HCEC 1CT (cell line): ENCODE measurements at places on chromosomes 3 and 15.

- no peak for DNase-seq
Measured at GRCh38 chr3:146884721-146885120, 279.6 kb upstream of the PLSCR5 start.

DNA sequence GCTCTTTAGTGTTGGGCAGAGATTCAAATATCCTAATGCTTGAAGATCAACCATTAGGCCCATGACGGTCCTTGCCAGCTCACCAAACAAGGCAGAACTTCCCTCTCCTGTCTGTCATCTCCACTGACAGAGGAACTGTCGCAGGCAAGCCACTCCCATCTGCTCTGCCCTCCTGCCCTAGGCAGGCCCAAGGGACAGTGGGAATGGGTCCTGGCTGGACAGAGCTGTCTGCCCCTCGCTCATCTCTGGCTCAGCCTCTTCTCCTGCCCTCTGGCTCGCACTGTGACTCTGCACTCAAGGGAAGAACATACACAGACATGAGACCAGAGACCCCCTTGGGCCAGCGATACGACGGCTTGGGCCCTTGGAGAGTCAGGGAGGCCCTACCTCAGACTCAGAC lies 7.6 kb upstream of the MUSTN1 start:
- no peak for DNase-seq

GRCh38 chr3:78665776-78666469 lies 1101.9 kb downstream of the ROBO1 start:
- no peak for DNase-seq

- DNase-seq: peak; percentile 58
Measured at GRCh38 chr3:169448501-169448900, 215.0 kb downstream of the MECOM start.

DNA sequence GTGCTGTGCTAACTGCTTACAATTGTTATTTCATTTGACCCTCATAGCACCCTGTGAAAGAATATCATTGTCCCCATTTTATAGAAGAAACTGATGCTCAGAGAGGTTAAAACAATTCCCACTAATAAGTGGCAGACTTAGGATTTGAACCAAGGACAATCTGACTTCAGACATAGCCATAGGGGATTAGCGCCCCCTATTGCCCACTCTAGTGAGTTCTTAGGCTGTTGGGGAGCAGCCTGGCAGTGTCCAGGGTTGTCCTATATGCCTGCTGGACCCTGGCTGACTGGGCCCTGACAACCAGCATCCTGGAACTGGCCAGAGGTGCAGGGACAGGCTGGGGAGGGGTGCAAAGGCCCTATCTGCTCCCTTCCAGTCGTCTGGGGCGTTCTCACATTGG lies 15.4 kb downstream of the DPH3 start:
- peak; percentile 52 for DNase-seq

- DNase-seq: no peak
Measured at GRCh38 chr15:52683580-52683979, 4.4 kb upstream of the ATOSA start.

GRCh38 chr3:187708696-187709095 lies 6.3 kb upstream of the RTP2 start:
- DNase-seq: no peak

- DNase-seq: peak; percentile 76
Measured at GRCh38 chr3:16072420-16073110, 101.9 kb upstream of the GALNT15 start.

- DNase-seq: peak; percentile 81
Measured at GRCh38 chr3:115989684-115990421, 366.5 kb downstream of the GAP43 start.

DNA sequence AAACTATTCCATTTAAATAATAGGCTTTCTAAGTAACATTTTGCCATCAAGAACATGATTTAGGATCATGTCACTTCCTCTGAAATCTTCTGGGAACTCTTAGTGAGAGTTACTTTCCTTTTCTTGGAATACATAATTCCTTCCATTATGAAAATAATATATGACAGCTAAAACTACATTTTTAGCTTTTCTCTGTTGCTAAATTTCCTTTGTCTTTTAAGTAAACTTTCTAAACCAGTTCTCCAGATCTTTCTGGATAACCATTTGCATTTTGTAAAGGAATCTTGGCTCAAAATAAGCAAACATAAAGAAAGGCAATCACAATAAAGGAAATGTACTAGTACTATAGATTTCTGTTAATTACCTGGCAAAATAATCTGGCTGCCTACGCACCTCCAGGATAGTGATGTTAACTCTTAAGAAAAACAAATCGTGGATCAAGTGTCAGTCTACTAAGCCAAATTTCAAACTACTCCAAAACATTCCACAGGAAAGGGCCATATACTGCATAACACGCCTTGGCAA lies 165.7 kb downstream of the ZNF385D start:
- no peak for DNase-seq

DNA sequence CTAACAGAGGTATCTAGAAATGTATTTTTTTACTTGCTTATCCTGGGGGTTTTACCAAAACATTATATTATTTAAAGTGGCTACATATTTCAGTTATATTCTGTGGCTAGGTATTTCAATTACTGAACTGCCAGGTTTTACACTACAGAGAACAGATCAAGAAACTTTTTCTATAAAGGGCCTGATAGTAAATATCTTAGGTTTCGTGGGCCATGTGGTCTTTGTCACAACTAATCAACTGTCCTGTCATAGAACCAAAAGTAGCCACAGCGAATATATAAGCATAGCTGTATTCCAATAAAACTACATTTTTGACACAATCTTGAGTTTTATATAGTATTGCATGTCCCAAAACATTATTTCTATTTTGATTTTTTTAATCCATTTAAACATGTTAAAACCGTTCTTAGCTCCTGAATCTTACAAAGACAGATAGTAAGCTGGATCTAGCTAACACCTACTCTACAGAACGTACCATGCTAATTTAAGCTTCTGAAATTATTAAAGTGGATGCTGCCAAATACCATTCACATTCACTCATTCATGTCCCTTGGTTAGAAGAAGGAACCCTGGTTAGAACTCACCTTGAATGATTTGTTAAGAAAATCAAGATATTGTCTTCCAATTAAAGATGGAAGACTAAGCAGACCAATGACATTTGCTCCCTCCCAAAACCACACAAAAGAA lies 118.2 kb upstream of the TGFBR2 start:
- DNase-seq: no peak

DNA sequence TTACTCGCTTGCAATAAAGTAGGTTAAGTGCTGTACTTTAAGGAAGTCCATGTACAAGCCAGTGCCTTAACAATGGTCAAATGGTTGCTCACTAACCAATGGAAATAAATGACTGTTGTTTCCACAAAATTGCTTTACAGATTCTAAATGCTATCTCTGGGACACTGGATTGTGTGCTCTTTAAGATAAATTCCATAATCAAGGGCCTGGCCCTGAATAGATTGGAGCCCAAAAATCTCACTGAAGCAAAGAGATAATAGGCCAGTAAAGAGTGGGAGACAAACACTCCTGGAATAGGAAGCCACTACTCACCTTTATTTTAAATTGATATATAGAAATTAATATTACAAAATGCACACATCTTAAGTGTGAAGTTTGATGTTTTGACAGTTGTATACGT lies 62.4 kb upstream of the GOLGA6B start:
- no peak for DNase-seq

GRCh38 chr3:126745760-126746394 lies 41.8 kb downstream of the CHCHD6 start:
- DNase-seq: no peak

DNA sequence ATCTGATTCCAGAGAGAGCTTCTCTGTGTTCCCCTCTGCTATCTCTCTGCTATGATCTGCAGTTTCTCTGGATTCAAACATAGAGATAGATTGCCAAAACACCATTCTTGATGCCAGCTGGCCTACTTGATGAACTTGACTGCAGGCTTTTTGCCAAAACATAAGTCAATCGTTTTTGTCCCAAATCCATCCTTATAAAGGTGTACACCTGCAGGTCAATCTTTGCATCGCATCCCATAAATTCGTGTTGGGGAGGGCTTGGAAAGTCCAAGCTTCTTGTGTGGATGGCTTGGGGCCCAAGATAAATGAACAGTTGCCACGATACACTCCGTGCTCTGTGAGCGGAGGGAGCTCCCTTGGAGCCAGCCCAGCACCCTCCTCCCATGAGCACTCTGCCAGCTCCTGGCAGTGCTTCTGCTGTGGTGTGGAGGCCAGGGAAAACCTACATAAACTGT lies 2.7 kb downstream of the CERS3 start:
- DNase-seq: no peak

DNA sequence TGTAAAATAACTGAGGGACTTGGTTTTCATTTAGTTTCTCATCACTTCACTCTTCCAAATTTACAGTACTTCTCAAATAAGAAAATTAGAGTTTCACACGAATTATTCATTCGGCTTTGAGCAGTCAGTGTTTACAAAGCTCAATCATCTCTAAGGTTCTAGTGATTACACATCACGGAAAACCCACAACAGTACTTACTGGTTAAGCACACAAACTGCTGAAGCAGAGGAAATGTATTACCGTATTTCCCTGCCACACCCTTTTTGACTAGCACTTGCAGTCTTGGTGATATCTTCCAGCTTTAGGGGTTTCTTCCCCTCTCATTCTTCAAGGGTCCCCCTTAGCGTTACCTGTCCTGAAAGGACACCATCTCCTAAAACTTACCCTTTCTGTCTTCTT lies 164.8 kb upstream of the CDIN1 start:
- no peak for DNase-seq

- DNase-seq: peak; percentile 7
Measured at GRCh38 chr15:35671197-35671596, 125.2 kb upstream of the DPH6 start.

DNA sequence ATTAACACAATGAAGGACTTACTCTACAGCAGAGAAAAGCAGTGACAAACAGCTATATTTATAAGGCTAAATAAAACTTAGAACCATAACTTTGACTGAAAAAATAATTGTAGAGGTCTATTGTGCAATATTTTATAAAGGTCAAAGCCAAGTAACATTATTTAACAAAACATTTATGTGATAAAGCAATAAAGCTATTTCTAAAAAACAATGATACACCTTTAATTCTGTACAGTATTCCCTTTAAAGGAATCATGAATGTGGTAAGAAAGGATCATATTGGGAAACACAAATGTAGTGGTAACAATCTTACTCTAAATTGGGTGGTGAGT lies 236.4 kb downstream of the ISL2 start:
- DNase-seq: no peak

DNA sequence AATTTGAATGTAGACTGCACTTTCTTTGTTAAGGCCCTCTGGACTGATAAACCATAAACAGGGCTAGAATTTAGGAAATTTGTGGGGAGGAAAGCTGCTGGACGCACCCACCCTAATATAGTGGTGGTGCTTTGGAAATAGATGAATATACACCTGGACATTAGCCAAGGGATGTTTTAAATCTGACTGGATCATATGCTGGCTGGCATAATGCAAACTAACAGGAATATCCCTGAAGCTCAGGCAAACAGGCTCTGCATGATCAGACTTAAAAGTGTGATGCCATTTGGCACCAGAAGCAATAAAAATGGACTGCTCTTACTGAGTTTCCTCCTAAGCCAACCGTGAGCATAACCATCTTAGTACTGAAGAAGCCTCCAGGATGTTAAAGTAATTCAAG lies 465.8 kb upstream of the ROBO1 start:
- DNase-seq: peak; percentile 5

DNA sequence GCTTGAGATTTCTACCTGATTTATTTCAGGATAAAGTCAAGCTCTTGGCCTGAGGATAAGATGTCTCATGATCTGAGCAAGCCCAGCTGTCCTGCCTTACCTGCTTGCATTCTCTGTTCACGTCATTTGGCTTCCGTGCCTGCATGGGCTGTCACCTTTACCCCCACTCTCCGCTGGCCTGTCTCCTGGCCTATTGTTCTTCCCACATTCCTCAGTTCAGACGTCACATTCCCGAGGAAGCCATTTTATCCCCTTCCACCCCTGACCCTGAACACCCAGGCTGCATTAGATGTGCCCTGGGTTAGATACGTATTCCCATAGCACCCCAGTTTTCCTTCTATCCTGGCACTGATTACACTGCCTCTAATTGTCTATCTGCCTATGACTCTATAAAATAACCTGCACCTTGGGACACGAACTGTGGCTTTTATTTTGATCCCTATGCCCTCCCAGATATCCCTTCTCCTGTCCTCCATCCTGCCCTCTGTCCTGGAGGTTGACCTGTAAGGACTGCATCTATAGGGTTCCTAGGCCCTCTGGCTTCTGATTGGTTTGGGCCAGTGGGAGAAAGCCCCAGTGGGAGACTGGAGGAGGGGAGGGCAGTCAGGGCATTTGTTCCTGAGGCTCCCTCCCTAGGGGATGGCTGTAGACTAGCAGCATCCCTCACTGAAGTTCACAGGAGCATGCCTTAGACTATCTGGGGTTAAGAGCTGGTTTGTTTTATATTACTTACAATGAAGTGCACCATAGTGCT lies 19.2 kb upstream of the UBE2Q2 start:
- DNase-seq: no peak

GRCh38 chr3:59401924-59402323 lies 352.1 kb upstream of the CFAP20DC start:
- DNase-seq: no peak

DNA sequence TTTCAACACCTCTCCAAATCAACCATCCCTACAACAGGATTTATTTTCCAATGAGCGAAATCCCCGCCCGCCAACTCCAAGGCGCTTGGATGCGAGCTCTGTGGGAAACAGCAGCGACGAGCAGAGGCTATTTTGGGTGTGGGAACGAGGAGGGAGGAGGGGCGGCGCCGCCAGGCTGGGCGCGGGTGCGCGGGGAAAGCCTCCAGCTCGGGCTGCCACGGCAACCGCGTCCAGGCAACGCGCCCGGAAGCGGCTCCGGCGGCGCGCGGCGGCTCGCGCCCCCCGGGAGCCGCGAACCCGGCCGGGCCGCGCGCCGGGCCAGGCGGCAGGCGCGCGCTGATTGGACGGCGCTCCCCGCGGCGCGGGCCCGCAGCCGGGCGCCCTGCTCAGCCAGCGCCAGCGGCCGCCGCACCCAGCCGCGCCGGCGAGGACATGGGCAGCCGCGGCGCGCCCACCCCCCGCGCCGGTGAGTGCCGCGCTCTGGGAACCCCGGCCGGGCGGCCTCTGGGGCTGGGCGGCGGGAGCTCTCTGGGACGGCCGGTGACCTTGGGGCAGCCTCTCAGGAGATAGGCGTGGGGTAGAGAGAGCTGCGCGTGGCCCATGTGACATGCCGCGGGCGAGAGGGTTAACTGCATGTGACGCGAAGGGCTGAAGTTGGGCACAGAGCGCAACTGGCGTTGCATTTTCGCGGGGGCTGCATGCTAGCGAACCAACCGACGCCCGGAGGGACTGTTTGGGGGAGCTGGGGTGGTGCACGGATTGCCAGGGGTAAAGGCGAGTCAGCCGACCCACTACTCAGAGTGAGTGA lies at the start of gene FAM81A:
TSS of gene FAM81A (plus strand) at position 370 of the 808 bp plus-strand sequence. CDS start 20,441 bp downstream, outside the sequence.
- DNase-seq: peak; percentile 73

GRCh38 chr3:42148982-42149432 lies 57.9 kb downstream of the TRAK1 start:
- peak; percentile 63 for DNase-seq

GRCh38 chr3:188126276-188126675 lies 27.7 kb upstream of the LPP start:
- no peak for DNase-seq

- no peak for DNase-seq
Measured at GRCh38 chr3:151351219-151351618, 21.9 kb upstream of the P2RY13 start.
